ENCODE measurements at places on chromosomes 2 and 18.

DNA sequence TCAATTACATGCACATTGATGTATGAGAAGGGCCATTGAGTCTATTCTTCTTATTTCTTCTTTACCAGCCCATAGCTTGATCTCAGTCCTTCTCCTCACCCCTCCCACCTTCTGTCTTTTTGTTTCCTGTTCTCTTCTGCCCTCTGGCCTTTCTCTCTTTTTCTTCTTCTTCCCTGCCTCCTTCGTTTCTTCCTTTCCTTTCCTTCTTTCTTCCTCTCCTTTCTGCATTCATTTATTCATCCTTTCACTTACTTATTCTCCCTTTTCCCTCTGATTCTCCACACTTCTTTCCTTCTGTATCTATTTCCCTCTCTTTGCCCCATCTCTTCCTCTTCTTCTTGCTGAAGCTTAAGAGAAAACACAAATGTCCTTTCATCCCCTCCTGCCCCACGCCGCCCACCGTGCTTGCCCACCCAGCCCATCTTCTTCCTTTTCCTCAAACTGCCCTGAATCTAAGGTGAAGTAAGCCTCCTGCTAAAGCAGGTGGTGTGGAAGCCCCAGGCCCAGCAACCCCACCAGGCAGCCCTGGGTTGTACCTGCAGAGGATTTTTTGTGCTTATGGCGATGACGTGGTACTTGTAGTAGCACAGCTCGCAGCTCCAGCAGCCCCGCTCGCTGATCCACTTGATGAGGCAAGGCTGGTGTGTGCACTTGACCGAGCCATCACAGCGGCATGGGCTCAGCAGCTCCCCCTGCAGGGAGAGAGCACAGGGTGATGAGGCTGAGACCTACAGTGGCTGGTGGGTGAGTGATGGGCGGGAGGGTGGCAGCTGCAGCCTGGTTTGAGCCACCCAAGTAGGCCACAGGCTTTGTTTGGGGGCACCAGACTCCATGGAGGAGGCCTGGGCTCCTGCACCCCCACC lies 89.0 kb downstream of the MARCHF4 start:
- no peak for DNase-seq

GRCh38 chr2:189440644-189440946 lies 679 bp upstream of the WDR75 start:
- DNase-seq = no peak

DNA sequence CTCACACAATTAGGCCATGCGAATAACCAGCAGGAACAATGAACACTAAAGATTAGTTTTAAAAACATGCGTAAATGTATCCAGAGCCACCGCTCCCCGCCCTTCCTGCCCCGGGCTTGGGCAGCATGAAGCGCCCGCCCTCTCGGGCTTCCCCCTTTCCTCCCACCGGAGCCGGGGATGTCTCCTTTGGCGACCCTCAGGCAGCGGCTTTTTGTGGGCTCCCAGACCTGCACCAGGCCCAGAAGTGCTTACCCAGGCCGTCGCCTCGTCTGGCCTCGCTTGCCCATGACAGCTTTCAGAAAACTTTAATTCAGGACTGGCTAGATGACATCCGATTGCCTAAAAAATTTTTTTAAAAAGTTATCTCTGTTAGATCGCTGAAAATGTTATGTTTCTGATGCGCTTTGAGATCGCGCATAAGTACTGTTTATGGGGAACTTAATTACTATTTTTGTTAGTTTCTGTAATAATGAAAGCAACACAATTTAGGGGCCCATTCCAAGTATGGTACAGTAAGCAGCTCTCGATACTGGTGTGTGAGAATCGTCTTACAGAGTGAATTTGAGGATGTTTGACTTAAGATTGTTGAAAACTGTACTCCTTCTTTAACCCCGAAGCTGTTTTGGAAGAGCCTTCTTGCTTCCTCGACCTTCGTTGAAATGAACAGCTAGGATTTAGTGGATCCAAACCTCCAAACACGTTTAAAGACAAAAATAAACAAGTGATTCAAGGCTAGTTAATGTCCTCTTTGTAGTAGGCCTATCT lies 1.1 kb downstream of the MAP3K20 start:
- no peak for DNase-seq

- no peak for DNase-seq
Measured at GRCh38 chr2:127226520-127227263, 6.6 kb upstream of the CYP27C1 start.

DNA sequence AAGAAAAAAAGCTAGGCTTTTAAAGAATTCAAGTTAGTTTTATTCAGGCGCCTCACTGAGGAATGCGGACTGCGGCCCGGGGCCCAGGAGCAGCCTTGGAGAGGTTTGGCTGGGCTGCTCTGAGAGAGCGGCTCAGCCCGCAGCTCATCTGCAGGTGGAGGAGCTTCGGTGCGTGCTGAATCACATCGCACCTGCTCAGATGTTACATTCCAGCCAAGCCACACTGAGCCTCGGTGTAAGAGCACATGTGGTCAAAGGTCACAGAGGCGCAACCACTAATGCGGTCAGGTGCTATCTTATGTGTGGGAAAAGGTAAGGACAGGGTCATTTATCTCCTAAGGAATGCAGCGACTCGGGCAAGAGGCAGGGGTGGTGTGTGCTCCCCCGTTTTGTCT lies 17.1 kb upstream of the CNDP1 start:
- DNase-seq = no peak

- DNase-seq = no peak
Measured at GRCh38 chr2:225006730-225007129, 35.5 kb downstream of the DOCK10 start.

DNA sequence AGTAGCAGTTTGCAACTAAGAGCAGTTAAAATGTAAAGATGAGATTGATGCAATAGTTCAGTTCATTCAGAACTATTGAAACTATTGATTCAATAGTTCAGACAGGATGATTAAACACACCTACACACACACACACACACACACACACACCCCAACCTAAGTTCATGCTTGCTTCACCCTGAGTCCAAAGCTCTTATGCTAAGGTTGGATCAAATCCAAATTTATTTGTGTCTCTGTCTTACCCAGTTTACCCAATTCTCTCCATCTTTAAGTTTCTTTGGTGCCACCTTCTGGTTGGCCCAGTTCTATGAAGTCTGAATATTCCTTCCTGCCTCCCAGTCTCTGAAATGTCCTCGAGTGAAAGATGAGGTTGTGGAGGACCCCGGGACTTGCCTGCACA lies 5.1 kb downstream of the SERPINB8 start:
- no peak for DNase-seq

GRCh38 chr2:120238728-120239487 lies 13.7 kb upstream of the RALB start:
- DNase-seq = no peak

- no peak for DNase-seq
Measured at GRCh38 chr2:174744111-174744510, 20.2 kb downstream of the CHRNA1 start.

DNA sequence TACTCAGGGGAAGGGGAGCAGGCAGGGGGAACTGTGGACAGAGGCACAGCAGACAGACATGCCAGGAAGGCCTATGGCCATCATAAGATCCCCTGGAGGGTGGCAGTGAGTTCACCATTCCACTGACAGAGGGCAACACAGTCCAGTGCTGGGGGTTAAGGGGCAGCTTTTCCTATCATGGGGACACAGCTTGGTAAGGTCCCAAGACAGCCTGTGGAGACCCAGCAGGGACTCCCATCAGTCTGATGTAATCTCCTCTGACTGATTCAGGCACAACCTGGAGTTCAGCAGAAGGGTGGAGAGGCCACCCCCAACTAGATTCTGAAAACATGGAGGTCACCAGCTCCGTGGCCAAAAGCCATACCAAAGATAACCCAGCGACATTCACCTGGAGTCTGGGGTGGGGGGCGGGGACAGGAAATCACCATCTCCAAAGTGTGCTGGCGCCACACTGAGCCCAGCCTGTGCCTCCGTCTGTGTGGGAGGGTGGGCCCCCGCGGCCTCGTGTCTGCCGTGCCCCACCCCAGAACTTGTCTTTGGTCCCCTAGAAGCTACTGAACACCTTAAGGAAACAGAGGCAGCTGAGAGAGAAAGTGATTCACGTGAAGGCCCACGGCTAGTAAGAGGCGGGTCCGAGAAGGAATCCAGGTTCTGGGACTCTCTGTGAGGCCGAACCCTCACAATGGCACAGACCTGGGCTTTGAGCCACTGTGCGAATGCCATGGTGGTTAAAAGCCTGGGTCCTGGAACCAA lies 28.6 kb downstream of the DNMT3A start:
- DNase-seq = no peak

DNA sequence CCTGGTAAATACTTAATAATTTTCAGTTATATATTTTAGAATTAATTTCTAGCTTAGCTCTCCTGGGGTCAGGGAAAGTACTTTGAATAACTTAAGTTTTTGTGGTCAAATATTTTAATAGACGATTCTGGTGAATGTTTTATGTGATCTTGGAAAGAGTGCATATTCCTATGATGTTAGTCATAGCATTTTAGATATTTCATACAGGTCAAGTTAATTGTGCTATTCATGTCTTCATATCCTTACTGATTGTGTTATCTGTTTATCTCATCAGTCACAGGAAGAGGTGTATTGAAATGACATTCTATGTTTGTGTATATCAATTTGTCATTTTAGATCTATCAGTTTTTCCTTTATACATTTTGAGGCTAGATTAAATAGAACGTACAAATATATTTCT lies 576.2 kb downstream of the CPS1 start:
- no peak for DNase-seq

DNA sequence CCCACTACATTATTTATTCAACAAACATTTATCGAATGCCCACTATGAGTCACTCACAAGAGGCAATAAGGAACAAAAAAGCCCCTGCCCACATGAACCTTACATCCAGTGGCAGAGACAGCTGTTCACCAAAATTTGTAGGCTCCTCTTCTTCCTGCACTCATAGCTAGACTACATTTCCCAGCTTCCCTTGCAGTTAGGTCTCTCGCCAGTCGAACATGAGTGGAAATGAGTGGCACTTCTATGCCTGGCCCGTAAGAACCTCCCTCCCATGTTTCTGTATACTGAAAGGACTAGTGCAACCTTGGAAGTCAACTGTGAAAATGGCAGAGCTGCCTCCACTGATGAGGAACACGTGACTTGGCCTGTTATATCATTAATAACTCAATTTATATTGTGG lies 19.4 kb upstream of the NCOA1 start:
- DNase-seq = no peak

DNA sequence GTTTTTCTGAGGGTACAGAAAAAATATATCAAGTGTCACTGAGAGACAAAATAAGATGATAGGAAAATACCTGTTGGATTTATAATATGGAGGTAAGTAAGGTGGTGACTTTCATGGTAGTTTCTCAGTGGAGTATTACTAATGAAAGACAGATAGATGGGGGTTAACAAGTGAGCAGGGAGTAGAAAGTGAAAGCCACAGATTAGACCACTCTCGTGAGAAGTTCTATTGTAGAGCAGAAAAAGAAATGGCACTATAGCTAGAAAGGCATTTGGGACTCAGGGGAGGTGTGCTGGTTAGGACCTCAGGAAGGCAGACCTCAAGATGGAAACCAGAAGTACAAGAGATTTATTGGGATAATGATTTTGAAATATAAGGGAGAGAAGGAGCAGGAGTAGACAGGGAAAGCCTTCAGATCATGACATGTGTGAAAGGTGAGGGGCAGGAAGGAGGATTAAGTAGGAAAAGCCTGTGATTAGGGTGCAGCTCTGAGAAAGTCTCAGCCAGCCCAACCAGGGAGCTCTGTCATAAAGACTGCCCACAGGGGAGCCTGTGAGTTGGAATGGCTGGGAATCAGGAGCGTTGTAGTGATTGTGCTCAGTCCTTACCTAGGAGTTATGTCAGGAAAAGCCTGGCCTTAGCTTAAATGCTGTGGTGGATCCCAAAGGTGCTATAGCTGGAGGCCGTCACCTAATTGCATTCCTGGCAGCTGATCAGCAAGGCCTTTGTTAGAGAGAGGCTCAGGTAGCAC lies 198.1 kb downstream of the IKZF2 start:
- no peak for DNase-seq

DNA sequence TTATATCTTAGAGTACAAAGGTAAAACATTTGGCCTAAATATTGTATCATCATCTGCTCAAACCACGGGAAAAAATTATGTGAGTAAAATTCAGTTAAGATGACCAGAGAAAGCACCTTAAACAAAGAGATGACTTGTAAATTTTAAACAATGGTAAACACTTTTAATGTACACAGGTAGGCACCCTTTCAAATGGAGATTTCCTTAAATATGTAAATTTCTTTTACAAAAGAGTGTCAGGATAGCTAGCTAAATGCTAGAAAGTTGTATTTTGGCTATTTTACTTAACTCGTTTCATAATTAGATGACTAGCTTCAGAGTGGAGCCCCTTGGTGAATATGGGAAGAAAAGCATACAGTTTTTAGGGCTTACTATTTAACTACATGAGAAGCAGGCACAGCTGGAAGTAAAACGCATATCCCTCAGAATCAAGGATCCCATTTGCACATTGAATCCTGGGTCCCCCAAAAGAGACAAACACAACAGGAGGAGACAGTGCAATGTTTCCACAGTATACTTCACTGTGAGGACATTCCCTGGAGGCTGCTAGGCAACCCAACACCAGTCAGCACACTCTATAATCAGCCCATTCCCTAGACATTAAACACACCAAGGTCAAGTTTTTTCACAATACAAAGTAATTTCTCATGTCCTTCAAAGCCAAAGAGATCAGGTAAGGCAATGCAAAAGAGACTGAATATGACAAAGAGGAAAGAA lies 1154.4 kb downstream of the DPP10 start:
- DNase-seq = no peak

DNA sequence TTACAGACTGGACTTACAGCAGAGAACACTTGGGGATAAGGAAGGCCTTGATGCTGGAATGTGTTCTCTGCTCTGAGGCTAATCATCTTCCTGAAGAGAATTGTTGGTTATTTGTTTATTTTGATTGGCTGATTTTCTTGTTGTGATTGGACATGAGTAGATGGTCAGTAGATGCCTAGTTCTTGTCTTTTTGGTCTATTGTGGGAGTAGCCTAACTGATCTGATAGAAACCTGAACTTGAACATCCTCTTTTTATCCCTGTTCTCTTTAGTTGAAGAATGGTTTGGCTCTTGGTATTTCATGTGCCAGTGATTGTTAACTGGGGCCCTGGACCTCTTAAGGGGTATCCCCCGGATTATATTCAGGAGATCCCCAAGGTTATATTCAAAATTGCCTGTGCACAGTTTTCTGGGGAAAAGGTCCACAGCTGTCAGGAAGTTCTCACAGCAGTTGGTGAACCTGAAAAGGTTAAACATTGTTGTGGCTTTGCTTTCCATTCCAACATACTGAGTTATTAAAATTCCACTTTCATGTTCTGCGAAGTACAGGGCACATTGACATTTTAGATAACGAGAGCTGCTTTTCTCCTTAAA lies 13.6 kb downstream of the TWSG1 start:
- no peak for DNase-seq

DNA sequence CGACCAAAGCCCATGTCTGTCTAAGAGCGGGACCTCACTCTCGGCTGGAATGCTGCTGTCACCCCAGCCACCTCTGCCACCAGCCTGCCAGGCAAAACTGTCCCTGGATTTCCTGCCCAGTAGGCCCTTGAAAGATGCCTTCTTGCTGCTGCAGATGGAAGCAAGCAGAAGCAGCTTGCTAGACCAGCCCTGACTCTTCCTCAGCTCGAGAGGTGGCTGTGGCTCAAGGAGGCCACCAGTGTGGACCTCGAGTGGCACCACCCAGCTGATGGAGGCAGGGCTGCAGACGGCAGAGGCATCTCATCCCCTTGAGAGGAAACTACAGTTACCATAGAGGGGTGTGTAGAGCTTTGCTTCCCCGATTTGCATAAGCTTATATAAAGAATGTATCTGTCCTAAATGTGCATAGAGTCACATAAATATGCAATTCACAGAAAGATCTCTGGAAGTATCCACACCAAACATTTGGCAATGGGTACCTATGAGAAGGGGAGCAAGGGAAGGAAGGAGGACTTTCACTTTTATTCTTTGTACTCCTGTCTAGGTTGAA lies 20.6 kb downstream of the ADCY3 start:
- no peak for DNase-seq
